HuH-7 (cell line): ENCODE measurements at places on chromosomes 6 and 20.

- no peak for DNase-seq
Observed at GRCh38 chr6:43953256-43953655, 174.0 kb downstream of the MRPL14 start.

DNA sequence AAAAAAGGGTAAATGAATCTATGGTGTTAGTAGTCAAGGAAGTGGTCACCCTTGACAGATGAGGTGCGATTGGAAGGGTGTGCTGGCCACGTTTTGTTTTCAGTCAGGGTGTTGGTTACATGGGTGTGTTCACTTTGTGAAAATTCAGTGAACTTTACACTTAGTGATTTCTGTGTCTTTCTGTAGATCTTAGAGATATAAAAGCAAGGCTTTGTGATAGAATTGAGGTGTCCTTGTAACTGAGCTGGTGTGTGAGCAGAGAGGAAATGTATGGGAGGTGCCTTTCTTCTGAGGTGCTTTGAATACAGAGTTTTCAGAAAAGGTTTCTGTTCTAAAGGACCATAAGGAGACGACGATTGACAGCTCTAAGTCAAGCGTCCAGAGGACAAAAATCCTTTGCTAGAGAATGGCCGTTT, 90.5 kb downstream of the SAMD3 start:
- DNase-seq, result no peak

GRCh38 chr20:15364781-15365180, 1027.4 kb upstream of the FLRT3 start:
- no peak for DNase-seq

GRCh38 chr20:48273843-48274242, 488.6 kb upstream of the SULF2 start:
- DNase-seq, result no peak

GRCh38 chr6:137926985-137927384, 59.9 kb downstream of the TNFAIP3 start:
- DNase-seq, result no peak

DNA sequence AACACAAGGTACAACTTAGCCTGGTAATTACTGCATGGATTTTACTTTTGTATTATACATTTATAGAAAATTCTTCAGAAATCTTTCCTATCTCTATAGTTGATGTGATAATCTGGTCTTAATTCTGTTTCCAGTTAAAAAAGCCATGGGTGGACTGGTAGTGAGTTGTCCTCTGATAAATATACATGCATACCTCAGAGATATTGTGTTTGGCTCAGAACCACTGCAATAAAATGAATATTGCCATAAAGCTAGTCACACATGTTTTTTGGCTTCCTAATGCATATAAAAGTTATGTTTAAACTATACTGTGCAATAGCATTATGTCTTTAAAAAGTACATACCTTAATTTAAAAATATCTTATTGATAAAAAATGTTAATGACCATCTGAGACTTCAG, 708.6 kb upstream of the MARCKS start:
- no peak for DNase-seq

DNA sequence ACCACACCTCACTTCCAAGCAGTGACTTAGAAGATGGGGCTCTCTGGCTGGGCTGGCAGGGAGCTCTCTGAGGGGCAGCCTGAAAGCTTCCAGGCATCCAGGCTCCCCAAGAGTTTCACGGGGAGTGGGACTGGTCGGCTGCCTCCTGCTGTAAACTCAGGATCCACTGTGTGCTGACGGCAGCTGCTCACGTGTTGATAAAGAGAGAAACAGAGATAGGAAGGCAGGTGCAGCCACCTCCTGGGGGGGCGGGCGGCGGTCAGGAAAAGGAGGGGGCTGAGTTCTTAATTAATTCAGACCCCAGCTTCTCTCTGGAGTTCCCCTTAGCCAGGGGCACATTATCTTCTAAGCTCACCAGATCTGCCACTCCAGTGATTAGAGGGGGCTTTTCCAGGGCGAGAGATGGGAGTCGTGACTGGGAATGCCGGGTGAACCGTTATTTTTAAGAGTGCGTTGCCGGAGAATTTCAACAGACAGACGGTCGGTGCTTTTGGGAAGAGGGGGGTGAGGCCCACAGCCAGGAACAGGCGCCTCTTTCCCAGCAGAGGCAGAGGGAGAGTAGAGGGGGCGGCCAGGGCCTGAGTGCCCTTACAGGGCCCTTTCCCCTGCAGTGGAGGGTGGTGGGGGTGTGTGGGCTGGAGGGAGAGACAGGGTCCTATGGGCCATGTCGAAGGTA, 70.9 kb downstream of the CD40 start:
- no peak for DNase-seq

DNA sequence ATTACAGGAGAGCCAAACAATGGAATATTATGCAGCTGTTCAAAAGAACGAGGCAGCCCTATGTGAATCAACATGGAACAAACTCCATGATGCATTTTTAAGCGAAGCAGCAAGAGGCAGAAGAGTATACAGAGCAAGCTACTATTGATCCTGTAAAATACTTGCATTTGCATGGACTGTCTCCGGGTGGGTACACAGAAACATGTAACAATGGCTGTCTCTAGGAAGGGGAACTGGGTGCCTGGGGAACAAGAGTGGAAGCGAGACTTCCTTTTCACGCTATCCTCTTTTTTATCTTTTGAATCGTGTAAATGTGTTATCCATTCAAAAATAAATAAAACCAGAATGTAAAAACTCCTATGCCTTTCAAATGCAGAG, 93.3 kb upstream of the SIRPA start:
- no peak for DNase-seq

- DNase-seq, result no peak
Observed at GRCh38 chr6:113893866-113894265, 36.7 kb downstream of the MARCKS start.

DNA sequence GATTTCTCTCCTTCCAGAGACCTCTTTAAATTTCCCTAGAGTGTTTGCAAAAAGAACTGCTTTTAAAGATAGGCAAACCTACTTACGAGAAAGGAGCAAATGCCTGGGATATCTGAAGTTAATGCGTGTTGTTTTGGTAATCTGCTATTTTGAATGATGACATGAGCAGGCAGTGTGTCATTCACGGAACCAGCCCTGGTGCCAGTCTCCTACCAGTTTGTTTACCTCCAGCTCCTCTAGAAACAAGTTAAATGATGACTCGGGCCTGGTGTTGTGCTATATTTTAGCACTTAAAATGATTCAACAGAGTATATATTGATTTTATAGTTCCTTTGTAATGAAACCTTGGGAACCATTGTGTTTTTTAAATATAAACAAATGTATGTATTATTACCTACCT, 41.1 kb upstream of the MAP3K4 start:
- DNase-seq, result no peak

DNA sequence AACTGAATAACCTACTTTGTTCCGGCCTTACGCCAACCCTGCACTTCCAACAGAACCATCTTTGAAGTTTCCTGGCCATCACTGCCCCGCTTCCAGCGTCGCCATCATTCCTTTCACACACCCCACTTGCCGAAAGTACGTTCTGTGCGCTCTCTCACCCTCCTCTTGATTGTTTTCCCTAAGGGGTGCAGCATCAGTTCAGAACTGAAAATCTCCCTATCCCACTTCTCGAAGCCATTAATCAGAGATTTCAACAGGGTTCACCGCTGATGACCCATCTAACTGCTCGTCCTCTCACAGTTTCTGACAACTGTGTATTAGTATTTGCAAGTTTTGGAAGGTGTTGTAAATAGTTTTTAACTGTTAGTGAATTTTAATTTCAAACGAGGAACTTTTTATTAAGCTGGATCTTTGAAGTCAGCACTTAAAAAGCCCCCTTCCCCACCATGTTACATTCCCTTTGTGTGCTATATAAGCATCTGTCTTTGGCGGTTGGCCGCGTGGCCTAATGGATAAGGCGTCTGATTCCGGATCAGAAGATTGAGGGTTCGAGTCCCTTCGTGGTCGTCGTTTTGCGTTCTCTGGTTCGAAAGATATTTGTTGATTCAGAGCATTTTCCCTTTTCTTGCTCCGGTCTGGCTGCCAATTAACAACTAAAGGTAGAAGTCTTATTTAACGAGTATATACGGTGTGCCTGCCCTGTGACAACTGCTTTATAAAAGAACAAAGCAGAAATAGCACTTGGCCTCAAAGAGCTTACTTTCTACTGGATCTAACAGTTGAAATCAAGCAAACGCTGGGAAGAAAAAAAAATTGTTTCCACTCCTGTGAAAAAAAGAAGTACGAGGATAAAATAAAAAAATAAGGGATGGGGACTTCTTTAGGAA, 42.6 kb downstream of the TRIM27 start:
- DNase-seq, result no peak

- peak; percentile 60 for DNase-seq
Observed at GRCh38 chr6:34115403-34115795, 30.5 kb downstream of the GRM4 start.

DNA sequence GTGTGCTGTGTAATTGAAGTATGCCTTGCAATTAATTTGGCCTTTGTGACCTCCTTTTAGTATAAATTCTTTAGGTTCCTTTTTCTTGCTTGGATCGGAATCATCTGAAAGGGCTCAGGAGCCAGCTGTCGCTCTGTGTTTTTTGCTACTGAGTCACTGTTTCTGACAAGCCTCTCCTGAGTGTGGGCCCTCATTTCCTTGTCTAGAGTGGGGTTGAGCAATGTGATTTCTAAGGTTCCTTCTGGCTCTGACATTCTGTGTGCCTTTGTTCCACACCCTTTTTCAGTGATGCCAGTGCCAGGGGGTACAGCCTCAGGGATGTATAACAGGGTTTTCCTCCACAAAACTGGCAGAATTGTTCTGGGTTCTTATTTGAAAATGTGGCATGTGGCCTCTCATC, 26.5 kb downstream of the DAAM2 start:
- DNase-seq, result no peak

DNA sequence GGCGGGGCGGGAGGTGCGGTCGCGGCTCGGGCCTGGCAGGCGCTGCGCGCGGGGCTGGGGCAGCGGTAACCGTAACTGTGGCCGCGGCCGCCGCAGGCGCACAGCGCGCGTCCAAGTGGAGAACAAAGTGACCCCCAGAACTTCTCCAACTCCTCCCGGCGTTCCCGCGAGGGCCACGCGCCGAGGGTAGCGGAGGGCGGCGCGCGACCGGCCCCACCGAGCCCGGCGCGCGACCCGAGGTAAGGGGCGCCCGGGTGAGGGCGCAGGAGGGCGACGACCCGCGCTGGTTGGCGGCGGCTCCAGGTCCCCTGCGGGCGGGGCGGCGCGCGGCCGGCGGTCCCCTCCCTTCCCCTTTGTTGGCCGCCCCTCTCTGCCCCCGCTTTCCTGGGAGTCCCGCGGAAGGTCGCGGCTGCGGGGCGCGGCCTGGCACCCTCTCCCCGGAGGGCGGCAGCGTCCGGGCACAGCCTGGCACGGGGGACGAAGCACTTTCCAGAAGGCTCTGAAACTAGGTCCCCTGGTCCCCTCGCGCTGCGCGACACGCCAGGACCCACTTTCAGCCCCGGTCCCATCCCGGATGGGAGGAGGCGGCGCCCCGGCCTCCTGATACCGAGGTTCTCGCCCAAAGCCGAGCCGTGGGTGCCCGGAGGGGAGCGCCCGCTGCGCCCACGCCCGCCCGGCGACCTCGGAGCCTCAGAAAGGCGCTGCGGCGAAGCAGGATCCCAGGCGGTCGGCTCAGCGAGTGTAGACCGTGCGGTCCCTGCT, at the start of gene TIAM2:
Gene TIAM2, plus strand, starts transcription at position 62 of the 762 bp plus-strand sequence. CDS start 133,909 bp downstream, outside the sequence.
- DNase-seq, result no peak

- no peak for DNase-seq
Observed at GRCh38 chr6:133906050-133906449, 17.1 kb downstream of the TCF21 start.

DNA sequence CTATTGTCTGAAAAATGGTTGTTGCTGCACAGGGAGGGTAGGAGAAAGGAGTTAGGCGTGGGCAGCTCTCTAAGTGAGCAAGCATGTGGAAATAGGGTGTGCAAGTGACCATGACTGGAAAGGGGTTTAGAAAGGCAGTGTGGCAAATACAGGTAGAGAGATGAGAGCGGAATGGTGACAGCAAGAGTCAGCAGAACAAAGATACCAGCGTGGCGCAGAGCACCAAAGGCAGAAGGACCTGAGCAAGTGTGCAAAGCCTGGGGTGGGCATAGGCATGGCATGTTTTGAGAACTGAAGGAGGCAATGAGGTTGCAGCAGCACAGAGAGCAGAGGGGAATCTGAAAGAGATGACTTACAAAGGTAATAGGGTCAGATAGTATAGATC, 17.0 kb downstream of the RNF217 start:
- no peak for DNase-seq

DNA sequence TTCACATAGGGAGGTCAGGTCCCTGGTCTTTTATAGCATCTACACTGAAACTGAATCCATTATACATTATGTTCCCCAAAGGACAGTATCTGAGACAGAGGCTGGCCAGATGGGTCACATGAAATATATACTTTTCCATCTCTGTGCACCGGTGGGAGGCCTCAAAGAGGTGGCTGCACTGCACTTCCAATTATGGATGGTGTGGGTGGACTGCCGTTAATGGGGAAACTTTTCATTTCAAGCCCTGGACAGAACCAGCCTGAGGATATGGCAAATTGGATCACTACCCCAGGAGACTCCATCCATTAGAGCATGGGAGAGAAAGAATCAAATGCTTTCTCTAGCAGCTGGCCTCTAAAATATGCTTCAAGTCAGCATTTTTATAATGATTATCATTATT, 280.5 kb upstream of the OPRM1 start:
- DNase-seq, result no peak

GRCh38 chr6:104575536-104575935, 284.2 kb downstream of the HACE1 start:
- DNase-seq, result no peak

GRCh38 chr20:50478162-50478990, 31.8 kb upstream of the PTPN1 start:
- DNase-seq, result peak; percentile 74

GRCh38 chr20:420166-420620, 12.1 kb downstream of the RBCK1 start:
- DNase-seq, result no peak

DNA sequence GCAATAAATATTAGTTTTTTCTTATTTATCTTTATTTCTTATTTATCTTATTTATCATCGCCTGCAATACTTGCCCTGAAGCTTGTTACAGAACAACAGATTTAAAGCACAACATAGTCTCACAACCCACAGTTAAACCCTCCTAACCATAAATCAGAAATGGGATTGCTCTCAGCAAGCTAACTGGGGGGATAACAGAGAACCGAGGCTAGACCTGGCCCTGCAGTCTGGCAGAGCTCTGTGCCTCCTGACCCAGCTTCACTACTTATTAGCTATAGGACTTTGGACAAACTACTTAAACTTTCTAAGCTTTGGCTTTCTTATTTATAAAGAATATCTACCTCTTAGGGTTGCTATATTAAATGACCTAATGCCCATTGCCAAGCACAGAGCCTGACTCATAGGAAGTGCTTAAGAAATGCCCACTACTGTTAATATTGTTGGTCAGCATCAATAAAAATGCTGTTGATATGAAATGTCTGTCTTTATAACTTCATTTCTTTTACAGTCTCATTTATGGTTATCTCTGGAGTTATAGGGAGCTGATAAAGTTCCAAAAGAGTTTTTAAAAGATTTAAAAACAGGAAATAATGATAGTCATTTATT, 87.9 kb upstream of the BEND6 start:
- DNase-seq, result no peak

DNA sequence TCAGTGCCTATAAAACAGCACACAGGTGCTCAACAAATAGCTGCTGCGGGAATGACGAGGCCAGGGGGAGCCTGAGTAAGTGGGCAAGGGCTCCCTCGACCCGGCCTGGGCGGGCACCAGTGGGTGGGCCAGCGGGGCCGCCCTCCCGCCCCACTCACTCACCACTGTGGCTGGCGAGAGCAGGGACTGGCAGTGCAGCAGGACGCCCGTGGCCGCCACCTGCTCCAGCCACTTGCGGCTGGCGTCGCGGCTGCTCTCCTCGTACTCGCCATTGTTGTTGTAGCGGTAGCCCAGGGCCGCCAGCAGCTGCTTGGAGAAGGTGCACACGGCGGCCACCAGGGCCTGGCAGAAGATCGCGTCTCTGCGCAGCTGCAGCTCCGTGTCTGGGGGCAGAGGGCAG, 191.5 kb downstream of the PREX1 start:
- DNase-seq, result no peak

GRCh38 chr20:45358282-45359068, 4.5 kb upstream of the SYS1 start:
- DNase-seq, result no peak
